Activated CD4-positive, alpha-beta memory T cell treated with anti-CD3 and anti-CD28 coated beads for 36 hours (primary cell): ENCODE measurements at places on chromosomes 11 and 22. TPM values are rescaled to one million over a fixed set of nuclear protein-coding genes. Genes with fewer than 3 reads are reported as not detected.

RELT gene
- total RNA-seq = 18.9 TPM

NCR3LG1 gene
- total RNA-seq = 0.82 TPM

C1QTNF4 gene
- not detected for total RNA-seq

LDHAL6A gene
- not detected for total RNA-seq

CTSW gene
- 11.1 TPM for total RNA-seq

MGAT3 gene
- not detected for total RNA-seq

DNA sequence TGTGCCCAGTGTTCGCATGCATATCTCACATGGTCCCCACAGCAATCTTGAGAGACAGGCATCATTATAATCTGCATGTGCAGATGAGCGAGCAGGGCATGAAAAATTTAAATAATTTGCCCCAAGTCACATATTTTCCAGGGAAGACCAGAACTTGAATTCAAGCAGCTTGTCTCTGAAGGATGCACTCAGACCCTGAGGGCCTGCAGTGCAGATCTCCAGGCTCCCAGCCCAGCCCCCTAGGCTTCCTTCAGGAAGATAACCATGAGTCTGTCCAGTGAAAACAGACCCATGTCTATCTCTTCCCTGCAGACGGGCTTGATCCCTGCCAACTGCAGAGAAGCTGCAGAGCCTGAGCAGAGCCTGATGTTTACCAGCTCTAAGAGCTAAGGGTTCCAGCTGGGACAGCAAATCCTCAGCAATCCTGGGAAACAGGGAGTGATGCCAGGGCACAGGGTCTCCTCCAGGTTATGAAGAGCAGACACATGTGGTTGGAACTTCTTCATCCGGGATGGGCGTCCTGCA lies 55.1 kb downstream of the NAV2 start:
- peaks cover 9% of the 10 kb centered on the region for H3K27me3 ChIP-seq
- H3K4me3 ChIP-seq = no peak overlapping the region
- DNase-seq = no peak
- H3K36me3 ChIP-seq = no peaks in the 10 kb centered on the region

DNA sequence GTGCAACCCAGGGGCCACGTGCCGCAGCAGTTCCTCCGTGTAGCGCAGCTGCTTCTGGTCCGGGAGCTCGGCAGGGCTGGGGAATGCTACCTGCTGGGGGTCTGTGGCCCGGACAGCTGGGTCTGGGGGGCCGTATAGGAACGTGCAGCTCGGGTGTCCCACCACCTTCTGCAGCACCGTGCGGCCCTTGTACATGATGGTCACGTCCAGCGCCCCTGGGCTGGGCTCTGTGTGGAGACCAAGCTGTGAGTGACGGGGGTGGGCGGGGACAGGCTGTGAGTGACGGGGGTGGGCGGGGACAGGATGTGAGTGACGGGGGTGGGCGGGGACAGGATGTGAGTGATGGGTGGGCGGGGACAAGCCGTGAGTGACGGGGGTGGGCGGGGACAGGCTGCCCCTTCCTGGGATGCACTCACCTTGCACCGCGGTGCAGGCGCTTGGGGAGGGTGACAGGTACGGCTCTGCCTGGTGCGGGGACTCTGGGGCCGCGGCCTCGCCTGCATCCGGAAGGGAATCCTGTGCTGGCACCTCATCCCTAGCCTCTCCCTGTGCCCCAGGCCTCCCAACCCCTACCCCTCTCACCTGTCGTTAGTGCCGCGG lies 2.3 kb downstream of the IRF7 start:
- peak; percentile 93 for DNase-seq
- peak overlapping the region; percentile 92 for H3K4me3 ChIP-seq
- H3K27me3 ChIP-seq = no peaks in the 10 kb centered on the region
- peaks cover 17% of the 10 kb centered on the region for H3K4me1 ChIP-seq

DNA sequence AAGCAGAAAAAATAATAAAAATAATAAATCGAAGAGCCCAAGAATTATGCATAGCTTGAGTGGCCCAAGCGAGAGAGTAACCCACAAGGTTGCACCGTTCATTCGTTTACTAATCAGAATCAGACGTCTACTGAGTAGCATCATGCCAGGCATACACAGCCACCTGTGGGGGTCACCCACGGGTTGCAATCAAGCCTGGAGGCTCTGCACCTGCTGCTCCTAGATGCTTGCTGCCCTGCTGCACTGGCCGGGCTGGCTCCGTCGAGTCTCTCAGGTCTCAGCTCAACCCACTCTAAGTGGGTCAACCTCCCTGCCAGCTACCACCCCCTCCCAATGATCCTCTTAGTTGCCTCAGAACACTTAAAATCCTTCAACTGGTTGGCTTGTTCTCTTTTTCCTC lies 2.0 kb upstream of the TESMIN start:
- H3K27ac ChIP-seq = no peak overlapping the region
- H3K4me3 ChIP-seq = no peak overlapping the region
- peaks cover 7% of the 10 kb centered on the region for H3K36me3 ChIP-seq
- no peaks in the 10 kb centered on the region for H3K27me3 ChIP-seq

GRCh38 chr11:72217841-72218240 lies 1.2 kb downstream of the FOLR2 start:
- H3K36me3 ChIP-seq = no peaks in the 10 kb centered on the region
- H3K4me3 ChIP-seq = no peak overlapping the region

- no peaks in the 10 kb centered on the region for H3K4me1 ChIP-seq
- no peaks in the 10 kb centered on the region for H3K27me3 ChIP-seq
- H3K4me3 ChIP-seq = no peak overlapping the region
These were observed 254.0 kb upstream of the NARS2 start for GRCh38 chr11:78828676-78829075.

- no peak overlapping the region for H3K4me3 ChIP-seq
- peak; percentile 35 for DNase-seq
- no peak overlapping the region for H3K27ac ChIP-seq
- peaks cover 4% of the 10 kb centered on the region for H3K4me1 ChIP-seq
- no peaks in the 10 kb centered on the region for H3K36me3 ChIP-seq
- H3K27me3 ChIP-seq = no peaks in the 10 kb centered on the region
These were observed 82.9 kb downstream of the KIRREL3 start for GRCh38 chr11:126917531-126918204.

DNA sequence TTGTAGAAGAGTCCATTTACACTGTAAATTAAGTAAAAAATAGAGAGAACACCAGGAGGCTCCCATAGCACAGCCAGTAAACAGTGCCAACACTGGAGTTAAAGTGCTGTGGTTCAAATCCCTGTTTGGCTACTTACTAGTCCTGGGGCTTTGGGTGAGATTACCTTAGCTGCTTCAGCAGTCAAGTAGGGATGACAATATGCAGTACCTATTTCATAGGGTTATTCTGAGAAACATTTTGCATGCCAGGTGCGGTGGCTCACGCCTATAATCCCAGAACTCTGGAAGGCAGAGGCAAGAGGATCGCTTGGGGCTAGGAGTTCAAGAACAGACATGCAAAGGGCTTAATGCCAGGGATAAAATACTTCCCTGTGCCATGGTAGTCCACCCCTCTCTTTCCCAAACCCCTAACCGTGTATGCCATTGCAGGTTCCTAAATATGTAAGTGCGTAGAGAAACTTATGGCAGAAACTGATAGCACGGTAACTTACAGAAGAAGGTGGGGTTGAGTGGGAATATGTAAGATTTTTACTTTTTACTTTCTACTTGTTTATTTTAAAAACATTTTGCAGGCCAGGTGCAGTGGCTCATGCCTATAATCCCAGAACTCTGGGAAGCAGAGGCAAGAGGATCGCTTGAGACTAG lies 86.4 kb upstream of the PICALM start:
- DNase-seq = no peak
- no peak overlapping the region for H3K4me3 ChIP-seq
- H3K27ac ChIP-seq = no peak overlapping the region
- H3K36me3 ChIP-seq = no peaks in the 10 kb centered on the region
- H3K4me1 ChIP-seq = peaks cover 18% of the 10 kb centered on the region

DNA sequence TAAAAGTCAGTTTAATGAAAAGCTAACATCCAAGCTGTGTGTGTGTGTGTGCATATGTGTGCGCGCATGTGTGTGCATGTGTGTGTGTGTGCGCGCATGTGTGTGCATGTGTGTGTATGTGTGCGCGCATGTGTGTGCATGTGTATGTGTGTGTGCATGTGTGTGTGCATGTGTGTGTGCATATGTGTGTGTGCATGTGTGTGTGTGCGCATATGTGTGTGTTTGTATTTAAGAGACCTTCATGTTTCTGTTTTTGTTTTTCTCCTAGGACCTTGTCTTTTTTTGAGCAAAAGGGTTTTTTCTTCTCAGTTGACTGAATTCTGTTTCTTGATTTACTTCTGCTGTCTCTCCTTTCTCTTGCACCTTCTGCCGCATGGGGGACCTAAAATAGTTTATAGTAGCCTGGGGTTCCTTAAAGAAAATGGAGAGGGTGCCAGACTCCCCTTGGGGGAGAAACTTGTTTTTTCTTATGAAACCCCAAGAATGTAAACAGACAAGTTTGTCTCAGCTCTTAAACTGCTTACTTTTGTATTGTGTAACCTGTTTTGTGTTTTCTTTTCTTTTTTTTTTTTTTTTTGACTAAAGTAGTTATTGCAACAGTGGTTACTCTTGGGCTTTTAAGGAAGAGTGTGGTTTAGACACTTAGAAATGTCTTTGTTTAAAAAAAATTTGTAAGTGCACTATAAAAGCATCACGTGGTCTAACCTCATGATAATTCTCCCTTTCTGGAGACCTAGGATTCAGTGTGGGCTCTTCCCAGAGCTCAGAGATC lies 53.0 kb downstream of the OSBPL5 start:
- peaks cover 2% of the 10 kb centered on the region for H3K27me3 ChIP-seq
- H3K36me3 ChIP-seq = peaks cover 11% of the 10 kb centered on the region
- no peaks in the 10 kb centered on the region for H3K4me1 ChIP-seq
- no peak overlapping the region for H3K4me3 ChIP-seq
